Nephron progenitor cell (in vitro differentiated cells): ENCODE measurements at places on chromosomes 4 and X.

DNA sequence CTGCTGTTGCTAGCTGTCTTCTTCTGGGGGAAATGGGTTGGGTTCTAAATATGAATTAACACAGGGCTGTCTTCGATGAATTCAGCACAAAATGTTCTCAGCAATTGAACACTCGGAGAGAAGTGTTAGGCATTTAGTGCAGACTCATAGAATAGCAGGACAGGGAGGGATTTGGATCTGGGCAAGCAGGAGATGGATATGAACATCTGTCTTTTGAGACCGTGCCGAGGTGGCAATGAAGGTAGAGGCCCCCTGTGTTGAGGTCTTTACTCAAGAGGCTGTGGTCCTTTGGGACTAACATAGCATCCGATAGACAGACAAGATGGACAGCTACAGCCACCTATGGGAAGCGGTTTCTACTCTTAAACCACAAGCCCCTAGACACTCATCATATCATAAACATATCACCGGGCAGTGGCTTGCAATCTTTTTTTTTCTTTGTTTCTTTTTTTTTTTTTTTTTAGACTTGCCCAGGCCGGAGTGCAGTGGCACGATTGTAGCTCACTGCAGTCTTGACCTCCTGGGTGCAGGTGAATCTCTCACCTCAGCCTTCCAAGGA lies 6.7 kb downstream of the CD99 start:
- no peak for DNase-seq

DNA sequence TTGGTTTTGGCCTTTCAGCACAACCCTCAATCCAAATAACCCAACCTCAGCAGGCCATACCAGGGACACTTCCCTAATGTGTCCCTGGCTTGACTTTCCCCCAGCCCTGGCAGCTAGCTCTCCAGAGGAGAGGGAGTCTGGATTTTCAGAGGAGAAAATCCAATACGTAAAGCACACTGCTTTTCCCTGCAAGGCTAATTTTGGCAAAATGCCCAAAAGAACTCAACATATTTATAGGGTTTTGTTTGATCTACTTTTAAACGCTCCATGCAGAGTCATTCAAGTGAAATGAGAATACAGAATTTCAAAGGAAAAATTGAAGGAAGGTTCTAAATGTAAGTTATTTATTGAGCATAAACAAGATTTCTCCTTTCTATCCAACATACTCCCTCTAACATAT lies 167.2 kb downstream of the SH3KBP1 start:
- no peak for DNase-seq

GRCh38 chr4:120299631-120300030 lies 233.0 kb upstream of the MAD2L1 start:
- no peak for DNase-seq

- no peak for DNase-seq
Measured at GRCh38 chr4:183999435-183999834, 94.3 kb downstream of the STOX2 start.

DNA sequence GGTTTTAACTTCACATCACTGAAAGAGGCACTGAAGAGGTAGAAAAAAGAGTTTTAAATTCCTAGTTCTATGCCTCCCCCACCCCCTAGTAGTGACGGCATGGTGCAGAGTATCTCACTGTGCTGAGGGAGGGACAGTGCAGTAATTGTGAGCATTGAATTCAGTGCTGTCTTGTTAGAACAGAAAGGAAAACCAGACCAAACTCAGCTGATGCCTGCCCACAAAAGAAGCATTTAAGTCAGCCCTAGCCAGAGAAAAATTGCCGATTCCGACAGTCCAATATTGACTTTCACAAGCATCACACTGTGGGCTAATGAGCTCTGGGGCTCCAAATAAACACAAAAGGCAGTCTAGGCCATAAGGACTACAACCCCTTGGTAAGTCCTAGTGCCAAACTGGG lies 417.7 kb downstream of the AR start:
- no peak for DNase-seq

- DNase-seq, result no peak
Measured at GRCh38 chr4:149933120-149933519, 117.5 kb upstream of the IQCM start.
